PC-9 (cell line): ENCODE measurements at places on chromosomes 6 and 20. TPM values are rescaled to one million over a fixed set of nuclear protein-coding genes. Genes with fewer than 3 reads are reported as not detected.
A peak's percentile ranks its signal among the peaks of the same experiment; 100 is the strongest.

EMILIN3 gene
- total RNA-seq = not detected in 2 replicates

GRCh38 chr6:16419636-16420336, 181.4 kb downstream of the GMPR start:
- no peak overlapping the region for H3K27ac ChIP-seq
- H3K27me3 ChIP-seq = no peaks in the 10 kb centered on the region
- no peak overlapping the region for H3K4me3 ChIP-seq
- no peaks in the 10 kb centered on the region for H3K4me1 ChIP-seq

CRISP3 gene
- 0.48 and 0.79 TPM in 2 replicates for total RNA-seq

DNA sequence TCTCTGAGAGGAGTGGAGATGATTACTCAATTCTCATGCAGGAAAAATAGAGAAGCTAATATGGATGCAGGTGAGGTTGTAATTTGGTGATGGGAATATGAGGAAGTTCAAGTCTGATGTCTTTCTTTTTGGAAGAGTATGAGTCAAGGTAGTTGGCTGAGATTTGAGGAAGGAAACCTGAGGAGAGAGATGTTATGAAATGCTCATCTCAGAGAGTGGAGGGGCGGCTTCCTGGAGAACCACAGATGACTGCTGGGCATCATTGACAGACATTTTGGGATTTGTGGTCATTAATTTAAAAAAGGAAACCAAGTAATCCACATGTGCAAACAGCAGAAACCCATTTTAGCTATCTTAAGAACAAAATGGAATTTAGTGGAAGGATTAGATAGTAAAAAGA, 72.5 kb upstream of the UST start:
- H3K4me3 ChIP-seq = no peak overlapping the region
- H3K4me1 ChIP-seq = no peaks in the 10 kb centered on the region
- H3K27ac ChIP-seq = no peak overlapping the region
- DNase-seq = no peak
- H3K27me3 ChIP-seq = no peaks in the 10 kb centered on the region

MUC21 gene
- total RNA-seq = 0.13 TPM in 1 of 2 replicates, not detected in the other

GRCh38 chr6:37473364-37474095, 26.2 kb downstream of the CCDC167 start:
- H3K36me3 ChIP-seq = peaks cover 2% of the 10 kb centered on the region; the same call in 1 of the 2 replicates
- H3K4me3 ChIP-seq = no peak overlapping the region
- DNase-seq = no peak
- H3K4me1 ChIP-seq = no peaks in the 10 kb centered on the region

DNA sequence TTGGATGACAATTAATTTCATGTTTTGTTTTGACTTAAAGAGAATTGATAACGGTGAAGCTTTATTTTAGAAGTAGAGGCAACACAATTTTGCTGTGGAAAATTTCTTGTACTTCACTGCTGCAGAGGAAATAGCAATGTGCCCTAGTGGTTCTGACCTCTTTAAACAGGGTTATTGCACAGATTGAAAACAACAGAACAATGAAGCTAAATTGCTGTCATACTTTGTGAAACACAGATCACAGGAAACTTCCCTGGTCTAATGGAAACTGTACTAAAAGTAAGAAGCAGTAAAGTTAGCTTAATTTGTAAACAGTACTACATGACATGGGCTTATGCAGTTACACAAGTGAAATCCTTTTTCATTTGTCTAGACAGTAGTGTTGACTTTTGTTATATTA, 31.3 kb downstream of the OR2A4 start:
- no peak for DNase-seq
- H3K4me1 ChIP-seq = no peaks in the 10 kb centered on the region
- no peaks in the 10 kb centered on the region for H3K36me3 ChIP-seq
- H3K4me3 ChIP-seq = no peak overlapping the region

DNA sequence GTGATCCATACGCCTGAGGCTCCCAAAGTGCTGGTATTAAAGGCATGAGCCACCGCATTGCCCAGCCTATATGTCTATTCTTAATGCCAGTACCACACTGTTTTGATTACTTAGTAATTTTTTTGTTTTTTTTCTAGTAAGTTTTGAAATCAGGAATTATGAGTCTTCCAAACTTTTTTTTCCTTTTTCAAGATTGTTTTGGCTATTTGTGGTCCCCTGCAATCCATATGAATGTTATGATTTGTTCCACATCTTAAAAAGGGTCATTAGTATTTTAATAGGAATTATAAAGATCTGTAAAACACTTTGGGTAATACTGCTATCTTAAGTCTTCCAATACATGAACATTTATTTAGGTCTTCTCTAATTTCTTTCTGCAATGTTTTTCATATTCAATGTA, 6.8 kb upstream of the POPDC3 start:
- no peaks in the 10 kb centered on the region for H3K27me3 ChIP-seq
- no peak for DNase-seq
- H3K36me3 ChIP-seq = no peaks in the 10 kb centered on the region
- H3K4me1 ChIP-seq = no peaks in the 10 kb centered on the region
- no peak overlapping the region for H3K4me3 ChIP-seq

- no peaks in the 10 kb centered on the region for H3K36me3 ChIP-seq
- H3K27ac ChIP-seq = no peak overlapping the region
Measured at GRCh38 chr20:16758454-16759180, 10.5 kb downstream of the OTOR start.

- no peaks in the 10 kb centered on the region for H3K36me3 ChIP-seq
- no peak overlapping the region for H3K27ac ChIP-seq
- DNase-seq = no peak
- H3K4me1 ChIP-seq = peaks cover 47% of the 10 kb centered on the region
- H3K4me3 ChIP-seq = no peak overlapping the region
Measured at GRCh38 chr20:51128198-51128597, 105.3 kb upstream of the KCNG1 start.

DNA sequence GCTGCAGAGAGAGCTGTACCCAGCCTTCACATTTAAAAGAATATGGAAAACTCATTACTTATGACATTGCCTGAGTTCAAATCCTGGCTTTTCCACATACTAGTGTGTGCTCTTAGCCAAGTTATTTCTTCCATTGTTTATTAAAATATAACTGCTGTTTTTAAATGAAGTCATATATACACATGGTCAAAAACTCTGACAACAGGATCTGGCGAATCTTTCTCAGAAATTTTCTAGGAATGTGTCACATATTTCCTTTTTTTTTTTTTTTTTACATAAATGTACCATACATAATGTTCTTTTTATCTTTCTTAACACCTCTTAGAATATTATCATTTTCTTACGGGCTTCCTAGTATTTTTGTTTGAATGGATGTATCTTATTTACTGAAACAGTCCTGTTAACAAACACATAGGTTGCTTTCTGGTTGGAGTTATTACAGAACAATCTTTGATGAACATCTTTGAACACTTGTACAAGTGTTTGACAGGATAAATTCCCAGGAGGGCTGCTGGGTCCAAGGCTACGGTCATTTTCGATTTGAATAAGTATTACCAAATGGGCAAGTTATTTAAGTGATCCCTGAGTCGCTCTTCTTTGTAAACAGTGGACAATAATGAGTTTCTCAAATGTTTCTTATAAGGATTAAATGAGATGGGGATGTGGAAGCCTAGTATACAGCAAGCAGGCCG, 1.6 kb upstream of the SNX9 start:
- H3K4me1 ChIP-seq = peaks cover 17% of the 10 kb centered on the region
- no peaks in the 10 kb centered on the region for H3K27me3 ChIP-seq
- H3K36me3 ChIP-seq = no peaks in the 10 kb centered on the region
- no peak for DNase-seq

- peaks cover 20% of the 10 kb centered on the region; the same call in 1 of the 2 replicates for H3K36me3 ChIP-seq
- H3K4me3 ChIP-seq = no peak overlapping the region
- H3K27me3 ChIP-seq = no peaks in the 10 kb centered on the region
- DNase-seq = no peak
- H3K4me1 ChIP-seq = peaks cover 16% of the 10 kb centered on the region
Measured at GRCh38 chr6:12034349-12034748, 22.2 kb downstream of the HIVEP1 start.

GRCh38 chr6:16146028-16146427, 17.1 kb downstream of the MYLIP start:
- H3K27ac ChIP-seq = no peak overlapping the region
- no peak overlapping the region for H3K4me3 ChIP-seq
- H3K4me1 ChIP-seq = no peaks in the 10 kb centered on the region
- no peaks in the 10 kb centered on the region for H3K27me3 ChIP-seq

DNA sequence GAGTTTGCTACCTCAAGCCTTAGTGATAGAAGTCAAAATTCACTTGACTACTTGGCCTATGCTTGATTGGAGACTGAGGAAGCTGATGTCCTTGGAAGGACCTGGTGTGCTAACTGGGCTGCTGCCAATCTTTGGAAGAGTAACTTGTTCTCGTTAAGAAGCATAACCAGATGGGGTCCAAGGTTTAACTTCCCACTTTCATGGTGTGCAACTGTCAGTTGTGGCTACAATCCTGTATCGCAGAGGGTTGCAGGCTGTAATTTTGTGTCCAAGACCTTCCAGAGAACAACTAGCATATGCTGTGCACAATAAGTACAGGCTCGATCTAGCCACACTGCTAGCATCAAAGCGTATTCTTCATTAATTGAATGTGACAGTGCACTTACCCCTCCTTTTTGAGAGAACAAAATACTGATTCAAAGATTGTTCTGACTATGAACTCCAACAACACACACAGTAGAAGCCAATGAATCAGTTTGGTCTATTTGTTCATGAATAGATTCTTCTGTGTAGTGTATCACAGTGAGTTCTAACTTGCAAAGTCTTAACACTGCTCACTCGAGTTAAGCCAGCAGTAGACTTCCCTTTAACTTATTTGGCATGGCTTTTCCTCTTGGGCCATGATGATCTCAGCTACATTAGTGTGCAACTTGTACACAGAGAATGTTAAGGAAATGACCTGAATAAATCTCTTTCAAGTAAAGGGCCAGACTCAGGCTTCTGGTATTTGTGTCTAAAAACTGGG, 15.8 kb upstream of the PLCB1 start:
- DNase-seq = no peak
- peaks cover 6% of the 10 kb centered on the region for H3K4me1 ChIP-seq
- no peak overlapping the region for H3K4me3 ChIP-seq
- no peaks in the 10 kb centered on the region for H3K27me3 ChIP-seq

- no peak overlapping the region for H3K27ac ChIP-seq
- no peak for DNase-seq
- H3K4me1 ChIP-seq = peaks cover 20% of the 10 kb centered on the region
- H3K36me3 ChIP-seq = peaks cover 9% of the 10 kb centered on the region; the same call in 1 of the 2 replicates
- H3K4me3 ChIP-seq = 0 out of 2 replicates have a peak overlapping the region, but pooled peaks have one; percentile 61
Measured at GRCh38 chr20:62301111-62301668, 1.6 kb upstream of the ADRM1 start.

GNAS-AS1 gene
- 5.7 and 6.8 TPM in 2 replicates for total RNA-seq

GRCh38 chr20:3749689-3750531, 17.4 kb downstream of the HSPA12B start:
- H3K27ac ChIP-seq = no peak overlapping the region
- peak; percentile 54 for DNase-seq
- H3K4me1 ChIP-seq = no peaks in the 10 kb centered on the region
- no peak overlapping the region for H3K4me3 ChIP-seq
- H3K36me3 ChIP-seq = no peaks in the 10 kb centered on the region

DNA sequence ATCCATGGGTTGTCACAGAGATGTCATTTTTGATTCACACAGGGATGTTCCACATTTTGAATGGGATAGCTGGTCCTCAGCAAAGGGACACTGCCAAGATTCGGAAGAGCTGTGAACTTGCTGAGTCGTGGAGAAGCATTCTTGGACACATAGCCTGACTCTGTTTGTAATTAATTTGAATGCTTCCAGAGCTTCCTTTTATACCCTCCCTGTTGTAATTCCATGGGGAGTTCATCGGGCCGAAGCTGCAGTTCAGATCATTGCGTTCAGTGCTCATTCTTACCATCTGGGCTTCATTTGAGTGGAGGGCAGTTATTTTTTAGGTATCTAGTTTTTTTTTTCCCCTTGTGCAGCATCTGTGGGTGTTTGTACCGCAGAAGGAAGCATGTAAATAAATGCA, 126.5 kb downstream of the SLC24A3 start:
- no peak overlapping the region for H3K27ac ChIP-seq
- H3K4me3 ChIP-seq = no peak overlapping the region
- H3K4me1 ChIP-seq = no peaks in the 10 kb centered on the region
- DNase-seq = no peak

AIF1 gene
- total RNA-seq = not detected in 2 replicates

DNA sequence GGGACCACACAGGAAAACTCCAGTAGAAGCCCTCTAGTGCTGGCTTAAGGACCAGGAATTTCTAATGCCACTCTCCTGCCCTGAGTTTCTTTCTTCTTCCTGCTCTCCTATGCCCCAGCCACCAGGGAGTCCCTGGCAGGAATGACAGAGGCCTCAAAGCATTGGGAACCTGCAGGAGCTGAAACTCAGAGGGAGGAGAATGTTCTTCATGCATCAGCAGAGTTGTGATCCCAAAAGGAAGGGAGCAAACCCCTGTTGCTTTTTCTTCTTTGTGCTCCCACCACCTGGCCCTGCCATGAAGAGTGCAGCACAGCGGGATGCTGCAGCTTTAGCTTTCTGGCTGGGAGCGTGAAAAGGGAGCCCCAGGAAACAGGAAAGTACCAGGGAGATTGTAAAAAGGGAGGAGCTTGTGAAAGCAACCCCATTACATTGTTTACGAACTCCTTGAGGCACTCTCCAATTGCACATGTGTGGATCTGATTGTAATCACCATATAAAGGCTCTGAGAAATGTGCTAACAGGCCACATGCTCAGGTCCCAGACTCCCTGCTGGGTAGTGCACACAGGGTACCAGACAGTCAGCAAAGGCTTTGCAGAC, 34.7 kb upstream of the FKBP1A start:
- DNase-seq = peak; percentile 17
- peaks cover 35% of the 10 kb centered on the region for H3K4me1 ChIP-seq
- H3K4me3 ChIP-seq = no peak overlapping the region
- H3K36me3 ChIP-seq = no peaks in the 10 kb centered on the region
- H3K27me3 ChIP-seq = no peaks in the 10 kb centered on the region

DNA sequence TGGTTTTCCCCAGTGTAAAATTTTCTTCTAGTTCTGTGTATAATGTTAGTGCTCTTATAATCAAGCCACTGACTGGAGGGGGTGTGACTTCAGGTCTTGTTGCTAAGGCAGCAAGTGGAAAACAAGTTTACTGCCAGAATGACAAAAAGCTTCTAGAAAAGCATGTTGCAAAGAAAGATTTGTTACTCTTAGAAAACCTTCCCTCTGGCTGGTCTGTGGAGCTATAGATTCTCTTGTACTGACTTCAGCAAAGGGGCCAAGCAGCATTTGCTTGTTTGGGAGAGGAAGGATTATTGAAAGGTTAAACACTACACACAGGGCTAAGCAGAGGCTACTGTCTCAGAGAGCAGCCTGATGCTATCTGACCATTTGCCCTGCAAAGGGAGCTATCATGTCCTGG, 288.8 kb downstream of the BTBD9 start:
- no peak overlapping the region for H3K27ac ChIP-seq
- DNase-seq = no peak
- H3K27me3 ChIP-seq = no peaks in the 10 kb centered on the region
- peaks cover 19% of the 10 kb centered on the region for H3K4me1 ChIP-seq
- H3K36me3 ChIP-seq = no peaks in the 10 kb centered on the region

- peak; percentile 15 for DNase-seq
- 0 out of 2 replicates have a peak, but pooled peaks cover 3% of the 10 kb centered on the region for H3K4me1 ChIP-seq
- no peaks in the 10 kb centered on the region for H3K36me3 ChIP-seq
- H3K27ac ChIP-seq = no peak overlapping the region
Measured at GRCh38 chr6:134111062-134111677, 58.7 kb upstream of the SLC2A12 start.

SPACA1 gene
- not detected in 2 replicates for total RNA-seq
